Ecto neural progenitor cell (in vitro differentiated cells): ENCODE measurements at places on chromosomes 13 and 19.

DNA sequence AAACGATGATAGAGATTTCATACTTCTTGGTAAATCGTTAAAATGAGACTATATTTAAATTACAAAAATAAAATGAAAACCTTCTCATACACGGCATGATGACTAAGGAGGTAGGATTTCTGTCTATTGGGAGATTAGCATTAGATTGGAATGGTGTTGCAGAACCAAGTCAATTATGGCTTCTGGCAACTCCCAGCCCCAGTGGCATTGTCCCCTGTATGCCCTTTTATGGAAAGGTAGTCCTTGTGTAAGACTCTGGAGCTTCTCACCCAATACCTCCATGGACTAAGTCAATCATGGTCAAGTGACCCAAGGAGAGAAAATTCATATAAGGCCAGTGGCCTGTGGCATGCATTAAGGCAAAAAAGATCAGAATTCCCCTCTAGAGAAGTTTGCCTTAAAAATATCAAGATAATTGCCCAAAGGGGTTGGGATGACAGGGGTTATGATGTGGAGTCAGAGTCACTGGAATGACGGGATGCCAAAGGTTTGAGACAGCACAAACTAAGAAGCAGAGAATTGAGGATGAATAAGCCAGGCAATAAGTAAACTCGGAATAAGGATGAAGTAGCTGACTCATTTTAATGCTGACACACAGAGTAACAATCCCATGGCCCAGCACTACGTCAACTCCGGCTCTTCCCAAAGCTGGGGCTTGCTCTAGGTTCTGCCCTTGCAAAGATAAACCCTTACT, 57.8 kb upstream of the POSTN start:
- no peak for DNase-seq

- DNase-seq = no peak
Measured at GRCh38 chr19:43311706-43312105, 41.8 kb upstream of the CD177 start.

GRCh38 chr19:46603195-46603637, 2.1 kb downstream of the CALM3 start:
- no peak for DNase-seq

DNA sequence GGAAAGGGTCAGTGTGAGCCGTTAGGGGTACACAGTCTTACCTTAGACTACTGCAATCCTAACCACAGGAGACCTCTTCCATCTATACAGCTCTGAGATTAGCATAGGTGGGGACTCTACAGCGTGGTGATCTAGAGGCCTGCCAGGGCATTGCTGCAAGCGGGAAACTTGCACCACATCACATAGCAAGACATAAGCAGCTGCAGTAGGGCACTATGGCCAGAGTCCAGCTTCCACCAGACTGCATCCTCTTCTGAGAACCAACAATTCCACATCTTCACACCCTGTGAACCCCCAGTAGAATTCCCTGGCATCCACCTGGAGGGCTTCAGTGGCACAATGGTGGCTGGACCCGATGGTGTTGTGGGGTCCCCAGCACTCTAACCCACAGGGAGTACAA, 1564.3 kb upstream of the PRR20A start:
- DNase-seq = no peak

DNA sequence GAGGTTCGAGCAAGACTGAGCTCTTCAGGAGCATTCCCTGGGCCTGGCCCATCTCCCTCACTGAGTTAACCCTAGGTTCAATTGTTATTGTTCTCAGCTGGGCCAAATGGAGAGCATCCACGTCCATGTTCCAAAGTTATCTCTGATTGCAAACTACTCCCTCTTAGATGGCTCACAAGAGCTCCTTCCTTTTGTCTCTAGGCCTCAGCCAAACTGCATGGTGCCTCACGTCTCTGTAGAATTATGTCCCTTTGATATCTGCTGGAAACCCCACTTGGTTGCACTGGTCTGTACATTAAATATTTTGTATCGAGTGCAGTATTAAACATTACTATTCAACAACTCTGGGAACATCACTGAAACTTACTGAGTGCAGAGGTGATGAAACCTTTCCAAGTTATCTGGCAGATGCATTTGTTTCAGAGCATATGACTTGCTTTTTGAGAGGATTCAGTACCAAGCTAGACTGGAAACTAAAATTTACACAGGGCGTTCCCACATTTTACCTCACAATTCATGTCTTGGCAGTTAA, 38.1 kb downstream of the DOCK9 start:
- DNase-seq = no peak

GRCh38 chr13:71681901-71682613, 184.9 kb downstream of the DACH1 start:
- DNase-seq = no peak

- DNase-seq = no peak
Measured at GRCh38 chr13:45269204-45269603, 68.4 kb upstream of the KCTD4 start.

GRCh38 chr19:6801485-6802086, 29.1 kb downstream of the VAV1 start:
- no peak for DNase-seq

DNA sequence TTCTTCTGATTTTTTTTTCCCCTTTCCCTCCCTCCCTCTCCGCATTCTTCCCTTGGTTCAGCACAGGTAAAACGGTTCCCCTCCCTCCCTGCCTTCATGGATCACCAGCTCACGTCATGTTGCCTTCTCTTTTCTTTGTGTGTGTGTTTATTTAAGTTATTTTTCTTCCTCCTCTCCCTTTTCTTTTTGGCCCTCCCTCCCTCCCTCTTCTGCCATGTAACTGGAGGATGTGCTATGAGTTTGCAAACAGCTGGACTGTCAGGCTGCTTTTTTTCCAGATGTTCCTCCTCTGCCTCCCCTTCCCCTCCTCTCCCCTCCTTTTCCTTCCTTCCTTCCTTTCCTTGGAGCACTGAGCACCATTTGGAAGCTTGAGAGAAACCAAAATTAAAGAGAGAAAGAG, 2.0 kb downstream of the LENG9 start:
- no peak for DNase-seq

GRCh38 chr13:97648171-97648880, 214.4 kb downstream of the RAP2A start:
- no peak for DNase-seq

DNA sequence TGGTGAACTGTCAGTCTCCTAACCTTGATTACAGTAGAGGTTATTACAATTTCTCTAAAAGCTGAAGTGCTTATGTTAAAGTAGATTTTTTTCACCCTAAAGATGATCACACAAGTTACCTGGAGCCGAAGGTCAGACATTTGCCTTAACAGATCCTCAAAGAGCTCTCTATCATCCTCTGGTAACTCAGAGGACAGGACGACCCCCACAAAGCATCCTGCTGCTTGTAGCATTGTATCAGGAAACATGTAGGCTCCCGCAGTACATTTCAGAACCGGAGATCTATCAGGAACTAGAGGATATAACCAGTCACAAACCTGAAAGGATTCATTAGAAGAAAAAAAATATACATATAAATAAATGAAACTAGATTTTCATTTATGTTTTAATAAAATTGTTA, 14.9 kb downstream of the SPART start:
- DNase-seq = no peak

DNA sequence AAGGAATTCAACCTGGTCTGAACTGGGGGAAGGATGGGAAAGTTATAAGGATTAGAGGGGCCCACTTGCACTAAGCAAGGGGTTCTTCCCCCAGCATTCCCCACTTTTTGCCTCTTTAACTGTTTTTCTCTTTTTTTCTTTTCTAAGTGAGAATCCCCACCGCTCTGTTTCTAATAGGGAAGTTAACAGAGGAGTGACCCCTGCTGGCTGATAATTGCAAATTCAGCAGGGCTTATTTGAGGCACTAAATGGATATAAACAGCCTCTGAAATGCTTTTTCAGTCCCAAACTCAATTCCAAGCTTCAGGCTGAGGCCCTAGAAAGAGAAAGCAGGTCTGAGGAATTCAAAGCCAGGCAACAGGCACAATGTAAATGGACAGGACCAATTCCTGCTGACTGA, 38.2 kb upstream of the CEACAM21 start:
- no peak for DNase-seq
